CD4-positive, alpha-beta memory T cell (primary cell): ENCODE measurements at places on chromosomes 12 and 14. TPM values are rescaled to one million over a fixed set of nuclear protein-coding genes. Genes with fewer than 3 reads are reported as not detected.

Gene TMPRSS12
- not detected for total RNA-seq

Gene C1S
- 1.3 TPM for total RNA-seq

Gene PTGR2
- total RNA-seq = 5.0 TPM

Gene KCNMB4
- total RNA-seq = 0.67 TPM

Gene EDDM3A
- not detected for total RNA-seq

Gene KRT73
- total RNA-seq = 5.7 TPM

DNA sequence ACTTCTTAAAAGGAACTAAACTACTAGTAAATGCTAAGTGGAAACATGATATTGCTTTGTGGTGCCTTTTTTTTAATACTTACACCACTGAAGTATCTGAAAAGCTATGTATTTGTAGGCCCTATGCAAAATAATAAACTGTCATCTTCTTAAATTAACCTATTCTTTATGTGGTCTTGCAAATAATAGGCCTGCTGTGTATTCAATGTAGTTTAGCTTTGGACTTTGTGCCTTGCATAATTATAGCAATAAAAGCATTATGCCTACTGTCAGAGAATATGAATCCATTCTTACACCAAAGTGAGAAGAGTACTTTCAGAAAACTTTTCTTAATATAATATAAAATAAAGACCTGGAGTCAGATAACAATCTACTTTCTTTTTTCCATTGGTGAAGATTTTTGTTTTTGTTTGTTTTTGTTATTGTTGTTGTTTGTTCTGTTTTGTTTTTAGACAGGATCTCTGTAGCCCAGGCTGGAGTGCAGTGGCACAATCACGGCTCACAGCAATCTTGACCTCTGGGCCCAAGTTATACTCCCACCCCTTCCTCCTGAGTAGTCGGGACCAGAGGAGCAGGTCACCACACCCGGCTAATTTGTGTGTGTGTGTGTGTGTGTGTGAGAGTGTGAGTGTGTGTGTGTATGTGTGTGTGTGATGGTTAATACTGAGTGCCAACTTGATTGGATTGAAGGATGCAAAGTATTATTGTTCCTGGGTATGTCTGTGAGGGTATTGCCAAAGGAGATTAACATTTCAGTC, 213.8 kb downstream of the SLC6A15 start:
- no peaks in the 10 kb centered on the region for H3K27me3 ChIP-seq
- no peak overlapping the region for H3K4me3 ChIP-seq
- no peaks in the 10 kb centered on the region for H3K4me1 ChIP-seq

- H3K27ac ChIP-seq = no peak overlapping the region
- no peaks in the 10 kb centered on the region for H3K4me1 ChIP-seq
- no peaks in the 10 kb centered on the region for H3K36me3 ChIP-seq
- H3K4me3 ChIP-seq = no peak overlapping the region
- no peak for DNase-seq
Measured at GRCh38 chr12:111261911-111262676, 106.8 kb downstream of the PHETA1 start.

DNA sequence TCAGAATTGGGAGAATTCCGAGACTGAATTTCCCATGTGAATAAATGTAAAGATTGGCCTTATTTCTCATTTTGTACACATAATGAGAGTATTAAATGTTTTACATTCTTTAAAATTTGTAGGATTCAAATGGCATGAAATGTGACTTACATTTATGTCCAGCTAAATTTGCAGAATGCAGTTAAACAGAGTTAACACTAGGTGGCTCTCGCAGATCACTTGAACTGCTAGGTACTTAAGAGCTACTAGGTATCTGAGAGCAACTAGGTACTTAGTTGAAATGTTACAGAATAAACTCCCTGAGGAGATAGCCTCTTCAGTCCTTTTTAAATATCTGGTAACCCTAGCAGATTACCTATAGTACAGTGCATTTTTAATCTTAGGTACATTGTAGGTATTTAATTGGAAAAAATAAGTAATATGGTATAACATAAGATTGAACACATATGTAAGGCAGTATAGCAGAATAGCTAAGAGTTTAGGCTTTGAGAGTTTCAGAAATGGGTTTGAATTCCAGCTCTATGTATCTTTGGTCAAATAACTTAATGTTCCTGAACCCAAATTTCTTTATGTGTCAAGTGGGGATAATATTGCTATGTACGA, 73.8 kb downstream of the KIAA0586 start:
- no peak overlapping the region for H3K27ac ChIP-seq
- H3K27me3 ChIP-seq = no peaks in the 10 kb centered on the region
- peak; percentile 28 for DNase-seq
- H3K36me3 ChIP-seq = peaks cover 18% of the 10 kb centered on the region
- no peaks in the 10 kb centered on the region for H3K4me1 ChIP-seq

DNA sequence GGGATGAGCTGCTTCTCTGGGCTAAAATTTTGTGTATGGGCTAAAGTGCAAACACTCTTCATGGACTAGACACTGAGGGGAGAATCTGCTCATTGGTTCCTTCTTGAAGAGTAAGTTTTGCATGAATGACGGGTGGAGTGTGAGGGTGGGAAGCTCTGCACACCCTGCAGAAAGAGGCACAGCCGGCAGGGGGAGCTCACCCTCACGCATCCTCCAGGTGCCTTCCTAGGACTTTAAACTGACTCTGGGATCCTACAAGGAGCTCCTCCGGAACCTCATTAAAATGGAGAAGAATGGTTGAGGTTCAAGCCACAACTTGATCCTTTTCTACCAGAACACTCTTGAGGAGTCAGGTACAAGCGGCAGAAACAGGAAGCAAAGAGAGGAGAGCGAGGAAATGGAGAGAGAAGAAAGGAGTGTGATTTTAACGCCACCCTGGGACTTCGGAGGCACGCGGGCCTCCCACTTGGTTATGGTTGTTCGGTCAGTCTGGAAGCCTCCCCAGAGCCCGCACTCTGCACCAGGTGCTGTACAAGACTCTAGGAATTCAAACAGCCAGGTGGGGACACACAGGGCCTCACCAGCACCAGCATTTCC, 87.5 kb downstream of the SETD3 start:
- H3K4me3 ChIP-seq = no peak overlapping the region
- DNase-seq = no peak
- H3K4me1 ChIP-seq = peaks cover 5% of the 10 kb centered on the region
- H3K27ac ChIP-seq = no peak overlapping the region
- H3K27me3 ChIP-seq = no peaks in the 10 kb centered on the region

- no peaks in the 10 kb centered on the region for H3K36me3 ChIP-seq
- H3K27ac ChIP-seq = no peak overlapping the region
- DNase-seq = peak; percentile 12
Measured at GRCh38 chr12:80269803-80270552, 170.6 kb downstream of the OTOGL start.

DNA sequence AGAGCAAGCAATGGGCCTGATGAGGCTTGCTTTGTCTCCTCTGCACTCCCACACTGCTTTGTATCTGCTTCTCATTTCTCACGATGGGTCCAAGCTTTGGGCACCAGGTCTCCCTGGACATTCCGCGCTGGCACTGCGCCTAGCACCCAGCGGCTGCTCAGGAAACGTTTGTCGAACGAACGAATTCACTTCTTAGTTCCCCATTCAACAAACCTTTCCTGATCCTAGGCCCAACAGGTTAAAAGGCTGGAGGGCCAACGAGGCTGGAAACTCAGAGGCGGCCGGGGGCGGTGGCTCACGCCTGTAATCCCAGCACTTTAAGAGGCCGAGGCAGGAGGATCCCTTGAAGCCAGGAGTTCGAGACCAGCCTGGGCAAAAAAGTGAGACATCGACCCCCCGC, 1.0 kb upstream of the GLRX5 start:
- H3K36me3 ChIP-seq = no peaks in the 10 kb centered on the region
- peak overlapping the region; percentile 76 for H3K4me3 ChIP-seq
- H3K27ac ChIP-seq = peak overlapping the region; percentile 77
- peaks cover 50% of the 10 kb centered on the region for H3K4me1 ChIP-seq

GRCh38 chr14:20376071-20376588, 32.7 kb downstream of the PARP2 start:
- H3K4me1 ChIP-seq = no peaks in the 10 kb centered on the region
- no peak overlapping the region for H3K27ac ChIP-seq
- H3K27me3 ChIP-seq = no peaks in the 10 kb centered on the region
- DNase-seq = no peak
- H3K36me3 ChIP-seq = peaks cover 92% of the 10 kb centered on the region

- DNase-seq = no peak
- no peaks in the 10 kb centered on the region for H3K27me3 ChIP-seq
- H3K4me3 ChIP-seq = no peak overlapping the region
- H3K4me1 ChIP-seq = no peaks in the 10 kb centered on the region
Measured at GRCh38 chr12:104925501-104925900, 32.6 kb downstream of the SLC41A2 start.

GRCh38 chr12:62728741-62729140, 206.2 kb downstream of the PPM1H start:
- no peaks in the 10 kb centered on the region for H3K27me3 ChIP-seq
- H3K27ac ChIP-seq = no peak overlapping the region
- DNase-seq = no peak
- no peak overlapping the region for H3K4me3 ChIP-seq
- no peaks in the 10 kb centered on the region for H3K4me1 ChIP-seq

DNA sequence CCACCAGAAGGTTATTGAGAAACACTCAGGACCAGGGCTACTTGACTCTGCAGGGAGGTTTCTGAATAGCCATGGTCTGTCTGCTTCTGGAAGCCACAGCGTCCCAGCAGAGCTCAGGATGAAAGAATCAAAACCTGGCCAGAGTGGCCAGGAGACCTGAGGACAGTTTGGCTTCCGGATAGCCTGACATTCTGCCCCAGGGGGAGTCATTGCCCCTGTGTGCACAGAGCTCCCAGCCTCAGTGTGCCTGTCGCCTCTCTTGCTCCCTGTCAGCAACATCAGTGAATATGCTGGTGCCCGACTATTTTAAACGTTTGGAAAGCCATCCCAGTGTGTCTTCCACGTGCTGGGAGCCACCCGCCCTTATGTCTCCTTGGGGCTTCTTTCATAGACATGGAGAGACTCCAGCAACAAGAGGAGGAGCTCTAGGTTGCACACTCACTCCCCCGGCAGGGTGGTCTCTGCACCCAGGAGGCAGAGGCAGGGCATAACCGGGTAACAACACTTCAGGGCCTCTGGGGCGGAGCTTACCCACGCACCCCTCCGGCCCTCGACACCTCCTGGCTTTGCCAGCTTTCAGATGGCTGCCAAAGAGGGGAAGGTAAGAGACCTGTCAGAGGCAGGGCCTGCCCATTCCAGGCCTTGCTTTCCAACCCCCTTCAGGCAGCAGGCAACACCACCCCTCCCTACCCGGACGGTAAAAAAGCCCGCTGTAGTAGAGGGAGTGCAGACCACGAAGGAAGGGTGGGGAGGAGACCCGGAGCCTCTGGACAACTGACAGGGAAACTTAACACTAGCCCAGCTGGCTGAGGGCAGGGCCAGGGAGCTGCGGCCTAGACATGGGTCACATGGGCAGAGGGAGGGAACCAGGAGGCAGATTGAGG, 19.0 kb upstream of the SLC6A12 start:
- H3K4me3 ChIP-seq = no peak overlapping the region
- no peak overlapping the region for H3K27ac ChIP-seq
- H3K27me3 ChIP-seq = no peaks in the 10 kb centered on the region

- H3K4me1 ChIP-seq = peaks cover 38% of the 10 kb centered on the region
- no peaks in the 10 kb centered on the region for H3K36me3 ChIP-seq
- no peaks in the 10 kb centered on the region for H3K27me3 ChIP-seq
- H3K4me3 ChIP-seq = no peak overlapping the region
- no peak overlapping the region for H3K27ac ChIP-seq
Measured at GRCh38 chr14:50533806-50534205, 1.4 kb upstream of the MAP4K5 start.

DNA sequence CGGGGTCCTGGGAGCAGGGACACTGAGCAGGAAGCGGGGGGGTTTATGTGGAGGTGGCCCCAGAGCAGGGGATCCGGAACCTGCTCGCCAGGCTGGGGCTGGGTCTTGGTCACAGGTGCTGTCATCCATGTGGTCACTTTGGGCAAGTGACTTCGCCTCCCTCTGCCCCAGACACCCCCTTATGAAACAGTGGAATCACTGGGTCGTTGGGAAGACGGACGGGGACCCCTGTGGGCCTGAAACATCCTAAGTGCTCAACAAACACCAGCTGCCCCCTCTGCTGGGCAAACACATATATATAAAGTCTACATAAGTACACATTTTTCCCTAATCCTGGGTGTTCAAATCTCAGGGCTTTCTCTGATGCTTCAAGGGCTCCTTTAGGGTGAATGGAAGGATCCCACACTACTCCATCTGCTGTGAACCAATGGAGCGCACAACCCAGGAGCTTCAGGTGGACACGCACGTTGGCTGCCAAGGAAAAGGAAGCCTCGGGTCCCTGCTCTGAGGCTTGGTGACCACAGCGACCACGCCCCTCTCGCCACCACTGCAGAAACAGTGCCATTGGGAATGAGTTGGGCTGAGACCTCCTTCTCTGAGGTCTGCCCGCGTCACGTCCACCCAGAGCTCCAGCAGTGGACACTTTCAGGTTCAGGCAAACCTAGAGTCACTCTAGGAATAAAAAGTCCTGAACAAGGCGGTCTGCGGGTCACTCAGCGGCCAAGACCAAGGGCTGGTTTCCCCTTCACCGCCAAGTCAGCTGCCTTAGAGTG, 54.6 kb downstream of the CDC42BPB start:
- DNase-seq = no peak
- no peak overlapping the region for H3K27ac ChIP-seq
- no peaks in the 10 kb centered on the region for H3K36me3 ChIP-seq
- no peaks in the 10 kb centered on the region for H3K27me3 ChIP-seq
- no peaks in the 10 kb centered on the region for H3K4me1 ChIP-seq

- H3K4me1 ChIP-seq = no peaks in the 10 kb centered on the region
- H3K4me3 ChIP-seq = no peak overlapping the region
- no peaks in the 10 kb centered on the region for H3K27me3 ChIP-seq
- H3K36me3 ChIP-seq = no peaks in the 10 kb centered on the region
- no peak for DNase-seq
Measured at GRCh38 chr14:104240434-104241157, 102.2 kb downstream of the KIF26A start.

- H3K4me1 ChIP-seq = no peaks in the 10 kb centered on the region
- H3K27me3 ChIP-seq = no peaks in the 10 kb centered on the region
- no peak overlapping the region for H3K27ac ChIP-seq
Measured at GRCh38 chr12:26252946-26253345, 57.6 kb downstream of the SSPN start.

DNA sequence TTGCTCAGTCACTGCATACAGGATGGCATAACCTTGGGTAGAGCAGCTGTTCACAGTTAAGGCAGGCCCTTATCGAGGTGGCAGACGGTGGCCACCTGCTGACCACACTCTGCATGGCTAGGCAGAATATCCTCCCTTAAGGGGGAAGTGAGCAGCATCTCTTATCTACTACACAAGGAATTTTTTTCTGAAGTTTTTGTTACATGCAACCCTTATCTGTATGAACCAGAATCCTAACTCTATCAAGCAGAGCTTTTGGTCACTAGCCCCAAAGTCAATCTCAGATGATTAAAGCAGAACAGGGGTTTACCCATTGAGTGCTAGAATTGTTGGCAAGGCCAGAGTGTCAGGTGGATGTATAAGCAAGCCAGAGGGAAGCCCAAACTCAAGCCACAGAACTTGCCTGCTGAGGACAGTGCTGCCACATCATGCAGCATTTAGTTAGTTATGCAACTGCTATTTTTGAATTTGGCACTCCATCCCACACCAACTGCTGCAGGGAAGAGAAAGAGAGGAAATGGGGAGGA, 192.8 kb downstream of the TBX5 start:
- H3K27me3 ChIP-seq = no peaks in the 10 kb centered on the region
- DNase-seq = no peak
- H3K4me3 ChIP-seq = no peak overlapping the region
- H3K27ac ChIP-seq = no peak overlapping the region
- H3K4me1 ChIP-seq = no peaks in the 10 kb centered on the region
- H3K36me3 ChIP-seq = no peaks in the 10 kb centered on the region
